ENCODE measurements at places on chromosomes 16 and 17.

DNA sequence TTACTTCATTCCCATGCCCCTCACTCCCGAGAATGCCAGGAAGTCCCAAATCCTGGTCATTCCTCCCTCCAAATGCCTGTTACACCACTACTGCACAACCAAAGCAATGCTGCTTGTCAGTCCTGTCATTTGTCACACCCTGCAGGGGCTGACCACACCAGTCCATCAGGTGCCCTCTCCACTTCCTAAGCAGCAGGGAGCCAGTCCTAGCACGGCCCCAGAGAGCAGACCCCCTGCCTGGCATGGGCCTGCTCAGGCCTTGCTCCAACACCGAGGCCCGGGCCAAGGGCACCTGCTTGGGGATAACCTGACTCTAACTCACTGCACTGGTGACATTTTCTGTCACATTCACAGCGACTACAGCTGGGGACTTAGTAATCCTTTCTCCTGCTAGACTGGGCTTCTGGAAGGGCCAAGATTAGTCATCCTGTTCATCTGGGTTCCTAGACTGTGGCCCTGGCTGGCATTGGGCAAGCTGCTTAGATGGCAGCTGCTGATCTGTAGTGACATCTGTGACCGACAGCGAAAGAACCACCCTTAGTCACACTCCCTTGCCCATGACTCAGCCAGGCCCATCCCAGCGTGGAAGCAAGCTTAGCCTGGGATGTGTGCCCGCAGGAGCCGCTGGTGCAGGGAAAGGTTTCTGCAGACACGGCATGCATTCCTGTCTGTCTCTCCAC lies 5.4 kb downstream of the ALYREF start:
- DNase-seq: no peak

DNA sequence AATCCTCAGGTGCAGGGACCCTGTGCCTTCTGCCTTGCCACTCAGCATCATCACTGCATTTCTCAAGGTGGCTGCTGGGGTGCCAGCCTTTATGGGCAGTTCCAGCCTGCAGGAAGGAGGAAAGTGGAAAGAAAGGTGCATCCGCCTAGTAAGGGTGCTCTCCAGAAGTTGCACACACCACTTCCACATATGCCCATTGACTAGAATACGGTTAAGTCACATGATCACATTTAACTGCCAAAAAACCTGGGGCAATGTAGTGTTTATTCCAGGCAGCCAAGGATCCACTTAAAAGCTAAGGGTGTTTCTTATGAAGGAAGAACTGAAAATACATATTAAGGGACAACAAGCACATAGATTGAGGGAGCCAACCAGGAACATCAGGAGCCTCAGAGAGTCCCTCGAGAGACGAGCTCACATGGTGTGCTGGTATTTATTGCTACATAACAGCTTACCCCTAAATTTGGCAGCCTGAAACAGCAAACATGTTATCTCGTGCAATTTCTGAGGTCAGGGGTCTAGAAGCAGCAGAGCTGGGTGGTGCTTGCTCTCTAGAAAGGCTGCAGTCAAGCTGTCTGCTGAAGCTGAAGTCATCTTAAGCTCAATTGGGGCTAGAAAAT lies 52.0 kb upstream of the MMP2 start:
- no peak for DNase-seq

GRCh38 chr17:15485045-15485444 lies 17.6 kb upstream of the CDRT4 start:
- no peak for DNase-seq

GRCh38 chr16:4588386-4588785 lies 26.3 kb downstream of the UBALD1 start:
- DNase-seq: no peak

GRCh38 chr16:47523342-47524006 lies 62.3 kb downstream of the PHKB start:
- no peak for DNase-seq

GRCh38 chr17:27264068-27264812 lies 29.7 kb upstream of the WSB1 start:
- DNase-seq: no peak

- DNase-seq: no peak
Measured at GRCh38 chr17:10777890-10778289, 26.0 kb downstream of the TMEM238L start.

DNA sequence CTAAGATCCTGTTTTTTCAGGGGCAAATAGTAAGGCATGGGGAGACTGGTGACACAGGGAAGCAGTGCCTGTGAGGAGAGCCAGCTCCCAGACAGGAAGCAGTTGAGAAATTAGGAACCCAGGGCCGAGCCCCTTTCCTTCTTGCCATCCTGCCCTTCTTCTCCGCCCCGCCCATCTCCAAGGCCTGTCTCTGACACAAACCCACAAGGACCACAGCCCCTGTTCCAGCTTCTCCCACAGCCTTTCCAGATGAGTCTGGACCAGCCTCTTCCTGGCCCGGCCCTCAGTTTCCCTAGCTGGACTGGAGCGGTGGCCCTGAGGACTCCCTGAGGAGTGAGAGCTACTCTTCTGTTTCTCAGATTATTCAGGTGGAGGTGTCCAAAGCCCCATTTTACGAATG lies 9.9 kb downstream of the CCDC102A start:
- DNase-seq: no peak

- no peak for DNase-seq
Measured at GRCh38 chr16:9151597-9151996, 60.2 kb downstream of the HAPSTR1 start.

GRCh38 chr17:39209317-39210092 lies 9.4 kb downstream of the RPL19 start:
- DNase-seq: no peak

GRCh38 chr16:7268182-7268581 lies 64.5 kb upstream of the RBFOX1 start:
- peak; percentile 75 for DNase-seq

DNA sequence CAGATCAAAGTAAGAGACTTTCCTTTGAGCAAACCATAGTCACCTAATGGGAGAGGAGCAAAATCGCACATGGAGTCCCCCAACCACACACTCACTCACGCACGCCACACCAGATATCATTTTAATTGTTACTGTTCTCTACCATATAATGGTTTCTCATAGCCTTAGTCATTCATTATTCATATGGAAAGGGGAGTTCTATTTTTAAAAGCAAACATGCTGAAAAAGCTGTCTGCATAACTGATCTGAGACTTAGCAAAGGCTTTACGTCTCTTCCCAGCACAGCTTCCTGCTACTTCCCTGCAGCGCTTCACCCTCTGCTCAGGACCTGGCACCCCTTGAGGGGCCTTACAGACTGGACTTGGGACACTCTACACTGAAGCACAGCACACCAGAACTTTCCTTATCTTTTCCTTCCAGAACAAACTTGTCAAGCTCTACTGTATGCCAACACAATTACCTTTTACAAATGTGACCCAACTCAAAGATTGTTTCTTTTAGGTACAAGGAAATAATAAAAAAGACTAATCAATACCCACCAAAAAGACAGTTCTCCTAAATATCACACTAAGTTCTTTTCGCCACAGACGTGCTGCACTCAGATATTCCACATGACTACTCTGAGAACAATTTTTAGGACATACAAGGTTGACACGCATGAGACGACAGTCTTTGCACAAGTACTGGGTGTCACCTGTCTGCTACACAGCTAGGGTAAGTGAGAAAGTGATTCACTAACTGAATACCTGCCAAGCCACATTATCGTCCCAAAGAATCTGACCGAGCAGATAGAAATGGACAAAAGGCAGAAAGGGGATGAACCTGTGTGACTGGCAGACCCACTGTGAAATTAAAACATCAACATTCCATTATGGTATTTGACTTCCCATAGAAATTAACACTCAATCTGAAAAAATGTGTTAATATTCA lies 21.5 kb downstream of the SRP68 start:
- DNase-seq: no peak

DNA sequence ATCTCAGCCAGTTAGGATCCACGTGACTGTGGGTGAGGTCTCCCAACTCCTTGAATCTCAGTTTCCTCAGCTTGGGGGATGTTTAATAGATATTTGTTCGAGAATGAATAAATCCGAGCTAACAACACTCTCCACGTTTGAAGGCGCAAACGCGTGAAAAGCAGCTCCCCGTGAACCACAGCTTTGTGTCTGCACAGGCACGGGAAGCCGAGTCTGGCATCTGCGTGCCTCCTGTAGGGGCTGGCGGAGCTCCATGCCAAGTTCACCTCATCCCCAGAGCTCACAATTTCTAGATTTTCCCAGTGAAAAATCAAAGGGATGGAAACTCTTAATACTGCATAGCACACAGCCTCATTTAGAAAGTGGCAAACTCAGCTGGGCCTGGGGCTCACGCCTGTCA lies 14.3 kb downstream of the SGSH start:
- no peak for DNase-seq

- peak; percentile 57 for DNase-seq
Measured at GRCh38 chr17:73541111-73541510, 103.1 kb downstream of the SDK2 start.

GRCh38 chr16:87316450-87316922 lies 706 bp downstream of the C16orf95 start:
- DNase-seq: no peak

GRCh38 chr17:7955414-7956227 lies 23.6 kb downstream of the CNTROB start:
- no peak for DNase-seq

- DNase-seq: no peak
Measured at GRCh38 chr17:46273541-46274236, 21.2 kb upstream of the LRRC37A start.

GRCh38 chr16:59046335-59046734 lies 312.2 kb upstream of the GOT2 start:
- DNase-seq: no peak

- no peak for DNase-seq
Measured at GRCh38 chr17:29694918-29695563, 72.3 kb upstream of the CORO6 start.

- no peak for DNase-seq
Measured at GRCh38 chr16:2366660-2367309, 26.3 kb upstream of the ABCA3 start.

- no peak for DNase-seq
Measured at GRCh38 chr17:72931635-72932034, 160.9 kb downstream of the SLC39A11 start.

GRCh38 chr17:68704871-68705713 lies 103.9 kb upstream of the FAM20A start:
- DNase-seq: no peak

- no peak for DNase-seq
Measured at GRCh38 chr16:48524348-48525200, 85.4 kb downstream of the N4BP1 start.
